ENCODE measurements at places on chromosomes 4 and X. TPM values are rescaled to one million over a fixed set of nuclear protein-coding genes. Genes with fewer than 3 reads are reported as not detected.

- H3K36me3 ChIP-seq, result no peaks in the 10 kb centered on the region
- DNase-seq, result no peak
- no peak overlapping the region for H3K4me3 ChIP-seq
Measured at GRCh38 chrX:153773218-153773611, 7.6 kb upstream of the SRPK3 start.

- DNase-seq, result peak; percentile 83
- H3K27ac ChIP-seq, result no peak overlapping the region
- no peaks in the 10 kb centered on the region for H3K27me3 ChIP-seq
- H3K36me3 ChIP-seq, result peaks cover 14% of the 10 kb centered on the region
- peaks cover 40% of the 10 kb centered on the region for H3K4me1 ChIP-seq
Measured at GRCh38 chr4:1748465-1748995, 27.2 kb downstream of the TACC3 start.

- H3K27ac ChIP-seq, result no peak overlapping the region
- DNase-seq, result no peak
- peaks cover 4% of the 10 kb centered on the region for H3K27me3 ChIP-seq
- no peaks in the 10 kb centered on the region for H3K36me3 ChIP-seq
- H3K4me3 ChIP-seq, result no peak overlapping the region
- H3K4me1 ChIP-seq, result no peaks in the 10 kb centered on the region
Measured at GRCh38 chrX:152817078-152817764, 13.3 kb downstream of the CETN2 start.

- no peaks in the 10 kb centered on the region for H3K27me3 ChIP-seq
- DNase-seq, result no peak
- no peak overlapping the region for H3K4me3 ChIP-seq
- no peaks in the 10 kb centered on the region for H3K36me3 ChIP-seq
- no peak overlapping the region for H3K27ac ChIP-seq
Measured at GRCh38 chrX:26651755-26652154, 435.8 kb downstream of the MAGEB5 start.

- H3K4me1 ChIP-seq, result peaks cover 33% of the 10 kb centered on the region
- H3K4me3 ChIP-seq, result peak overlapping the region; percentile 66
- H3K27me3 ChIP-seq, result no peaks in the 10 kb centered on the region
Measured at GRCh38 chrX:49172280-49172780, 632 bp downstream of the PLP2 start.

GRCh38 chr4:128906581-128906980, 97.1 kb downstream of the JADE1 start:
- no peak for DNase-seq
- no peaks in the 10 kb centered on the region for H3K27me3 ChIP-seq
- H3K27ac ChIP-seq, result no peak overlapping the region
- H3K36me3 ChIP-seq, result no peaks in the 10 kb centered on the region
- no peak overlapping the region for H3K4me3 ChIP-seq
- H3K4me1 ChIP-seq, result no peaks in the 10 kb centered on the region

- no peak for DNase-seq
- H3K36me3 ChIP-seq, result no peaks in the 10 kb centered on the region
- no peak overlapping the region for H3K4me3 ChIP-seq
- no peaks in the 10 kb centered on the region for H3K27me3 ChIP-seq
- H3K27ac ChIP-seq, result no peak overlapping the region
- H3K4me1 ChIP-seq, result no peaks in the 10 kb centered on the region
Measured at GRCh38 chrX:133948895-133949294, 36.5 kb downstream of the GPC3 start.

GRCh38 chrX:105307762-105308161, 87.3 kb upstream of the TEX13A start:
- no peaks in the 10 kb centered on the region for H3K4me1 ChIP-seq
- H3K27me3 ChIP-seq, result no peaks in the 10 kb centered on the region
- H3K4me3 ChIP-seq, result no peak overlapping the region
- H3K36me3 ChIP-seq, result no peaks in the 10 kb centered on the region

DNA sequence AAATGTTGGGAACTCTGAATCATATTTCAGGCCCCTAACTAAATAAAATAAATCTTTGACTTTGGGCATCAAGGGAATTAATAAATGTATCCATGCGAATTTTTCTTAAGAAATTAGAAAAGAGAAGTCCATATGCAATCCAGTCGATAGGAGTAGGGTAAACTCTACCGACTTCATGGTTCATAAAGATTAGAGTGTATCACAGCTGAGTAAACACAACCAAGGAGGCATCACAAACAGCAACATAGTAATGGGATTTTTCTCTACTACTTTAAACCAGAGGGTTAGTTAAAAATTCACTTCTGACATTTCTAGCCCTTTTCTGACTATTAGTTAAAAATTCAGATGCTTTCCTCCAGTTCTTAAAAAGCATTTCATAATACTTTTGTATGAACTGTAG, 19.9 kb downstream of the SEPTIN11 start:
- no peaks in the 10 kb centered on the region for H3K27me3 ChIP-seq
- no peaks in the 10 kb centered on the region for H3K36me3 ChIP-seq
- H3K4me1 ChIP-seq, result no peaks in the 10 kb centered on the region

DNA sequence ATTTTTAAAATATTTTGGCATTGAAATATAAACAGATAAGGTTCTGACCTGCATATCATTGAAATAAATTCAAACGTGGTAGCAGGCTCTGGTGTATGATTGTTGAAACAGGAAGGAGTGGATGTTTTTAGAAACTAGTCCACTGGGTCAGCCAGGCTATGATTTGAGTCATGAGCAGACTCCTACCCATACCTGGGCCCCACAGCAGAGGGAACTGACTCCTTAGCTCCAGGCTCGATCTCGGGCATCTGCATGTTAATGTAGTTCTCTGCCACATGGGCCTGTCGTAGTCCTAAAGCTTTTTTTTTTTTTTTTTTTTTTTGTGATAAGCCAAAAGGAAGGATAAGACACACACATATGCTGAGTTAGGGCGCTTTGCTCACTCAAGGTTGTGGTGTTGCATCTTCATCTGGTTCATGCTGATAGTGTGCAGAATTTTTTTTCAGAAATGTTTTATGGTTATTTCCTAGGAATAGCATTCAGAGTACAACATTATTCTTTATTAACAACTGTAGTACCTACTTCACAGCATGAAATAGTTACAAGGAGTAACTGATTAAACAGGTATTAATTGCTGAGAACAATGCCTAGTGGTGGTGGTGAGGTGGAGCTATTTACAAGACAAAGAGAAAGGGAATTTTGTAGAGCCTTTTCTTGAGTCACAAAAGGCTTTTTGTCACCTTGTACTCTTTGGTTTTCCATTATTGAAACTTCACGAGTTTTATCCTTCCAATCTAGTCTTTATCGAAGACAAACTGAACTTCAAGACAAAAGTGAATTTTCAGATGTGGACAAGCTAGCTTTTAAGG, 27.3 kb downstream of the OFD1 start:
- peaks cover 41% of the 10 kb centered on the region for H3K4me1 ChIP-seq
- peaks cover 78% of the 10 kb centered on the region for H3K36me3 ChIP-seq
- no peaks in the 10 kb centered on the region for H3K27me3 ChIP-seq
- no peak for DNase-seq

DNA sequence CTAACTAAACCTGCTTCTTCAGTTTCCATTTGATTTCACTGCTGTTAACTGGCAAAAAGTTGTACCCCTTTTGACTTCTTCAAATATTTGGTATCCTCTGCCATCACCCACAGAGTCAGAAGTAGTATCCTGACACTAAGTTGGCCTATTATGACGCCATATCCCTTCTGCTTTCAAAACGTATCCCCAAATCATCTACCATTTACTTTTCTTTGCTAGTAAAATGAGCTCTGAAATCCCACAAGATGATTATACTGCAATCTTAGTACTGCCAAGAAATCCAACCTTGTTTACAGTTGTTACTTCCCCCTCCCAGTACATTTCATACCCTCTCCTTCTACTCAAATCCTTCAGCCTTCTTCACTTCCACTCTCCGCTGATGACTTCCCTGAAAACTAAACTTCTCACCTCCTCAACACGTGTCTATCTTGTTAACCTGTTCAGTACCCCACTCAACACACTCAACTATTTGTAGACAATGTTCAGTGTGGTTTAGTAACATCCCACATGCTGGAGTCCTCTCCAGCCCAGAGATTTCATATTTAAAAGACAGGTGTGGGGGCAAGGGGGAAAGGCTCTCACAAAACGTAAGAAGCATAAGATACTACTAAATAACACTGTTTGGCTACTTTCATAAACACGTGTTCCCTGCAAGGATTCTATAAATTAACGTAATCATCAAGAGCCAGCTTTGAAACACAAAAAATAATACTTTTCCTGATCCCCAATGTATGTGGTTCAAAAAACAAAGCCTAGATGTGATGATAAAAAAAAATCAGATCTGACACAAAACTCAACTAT, 1.3 kb downstream of the NAF1 start:
- peak overlapping the region; percentile 89 for H3K27ac ChIP-seq
- H3K4me1 ChIP-seq, result peaks cover 44% of the 10 kb centered on the region
- DNase-seq, result no peak
- peaks cover 28% of the 10 kb centered on the region for H3K36me3 ChIP-seq
- peak overlapping the region; percentile 89 for H3K4me3 ChIP-seq

DNA sequence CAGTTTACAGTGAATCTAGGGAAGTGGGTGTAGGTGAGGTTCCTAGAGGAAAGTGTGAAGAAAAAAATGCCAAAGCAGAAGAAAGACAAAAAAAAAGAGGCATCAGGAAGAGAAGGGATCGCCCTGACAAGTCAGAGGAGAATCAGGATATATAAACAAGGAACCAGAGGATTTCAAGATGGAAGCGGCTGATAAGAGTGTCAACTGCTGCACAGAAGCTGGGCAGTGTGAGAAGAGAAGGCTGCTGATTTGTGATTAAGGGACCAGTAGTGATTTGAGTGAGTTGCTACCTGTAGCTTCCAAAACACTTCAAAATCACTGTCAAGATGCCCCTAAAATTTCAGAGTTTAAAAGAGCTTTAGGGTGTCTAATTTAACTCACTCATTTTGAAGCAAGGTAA, 258.2 kb downstream of the PPP3CA start:
- no peak overlapping the region for H3K27ac ChIP-seq
- no peak for DNase-seq
- H3K27me3 ChIP-seq, result no peaks in the 10 kb centered on the region

DNA sequence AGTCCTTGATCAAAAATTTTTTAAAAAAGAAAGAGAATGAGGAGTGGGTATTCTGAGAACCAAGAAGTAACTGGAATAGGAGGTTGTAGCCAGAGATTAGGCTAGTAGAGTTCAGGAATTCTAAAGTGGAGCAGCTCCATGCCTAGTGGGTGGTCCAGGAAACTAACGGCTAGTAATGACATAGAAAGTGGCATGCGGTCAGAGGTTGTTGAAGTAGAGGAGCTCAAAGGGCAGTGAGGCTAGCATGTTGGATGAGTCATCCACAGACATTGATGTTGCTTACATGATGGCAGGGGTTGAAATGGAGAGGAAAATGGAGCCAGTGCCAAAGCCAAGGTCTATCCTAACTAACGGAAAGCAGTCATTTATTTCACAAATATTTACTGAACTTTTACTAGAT, 42.1 kb downstream of the TEX13B start:
- H3K4me1 ChIP-seq, result peaks cover 12% of the 10 kb centered on the region
- H3K36me3 ChIP-seq, result no peaks in the 10 kb centered on the region
- DNase-seq, result no peak
- no peak overlapping the region for H3K4me3 ChIP-seq

- no peaks in the 10 kb centered on the region for H3K36me3 ChIP-seq
- no peak overlapping the region for H3K27ac ChIP-seq
- no peaks in the 10 kb centered on the region for H3K27me3 ChIP-seq
- H3K4me1 ChIP-seq, result no peaks in the 10 kb centered on the region
- no peak overlapping the region for H3K4me3 ChIP-seq
- no peak for DNase-seq
Measured at GRCh38 chr4:30763321-30763727, 43.2 kb downstream of the PCDH7 start.

GRCh38 chrX:130468395-130468923, 66.7 kb downstream of the RBMX2 start:
- H3K4me1 ChIP-seq, result no peaks in the 10 kb centered on the region
- no peaks in the 10 kb centered on the region for H3K36me3 ChIP-seq
- DNase-seq, result no peak
- no peaks in the 10 kb centered on the region for H3K27me3 ChIP-seq

DNA sequence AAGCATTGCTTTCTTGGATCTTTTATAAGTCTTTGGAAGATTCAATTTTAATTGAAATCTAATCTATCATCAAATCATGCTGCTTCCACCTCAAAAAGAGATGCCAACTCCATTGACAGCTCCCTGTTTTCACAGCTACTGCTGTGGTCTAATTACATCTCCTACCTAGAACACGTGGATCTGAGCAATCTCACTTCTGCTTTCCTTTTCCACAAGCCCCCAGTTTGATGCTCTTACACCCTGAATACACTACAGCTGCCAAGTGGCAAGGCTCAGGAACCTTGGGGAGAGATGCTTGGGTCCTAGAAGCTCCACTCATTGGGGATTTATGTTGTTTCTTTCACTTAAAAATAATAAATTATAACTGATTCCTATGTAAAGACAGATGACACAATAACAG, 172.0 kb downstream of the CFAP299 start:
- no peak overlapping the region for H3K4me3 ChIP-seq
- DNase-seq, result no peak
- H3K36me3 ChIP-seq, result no peaks in the 10 kb centered on the region

- no peak overlapping the region for H3K27ac ChIP-seq
- no peaks in the 10 kb centered on the region for H3K4me1 ChIP-seq
- H3K27me3 ChIP-seq, result no peaks in the 10 kb centered on the region
Measured at GRCh38 chrX:127085939-127086338, 266.4 kb downstream of the PRR32 start.

DNA sequence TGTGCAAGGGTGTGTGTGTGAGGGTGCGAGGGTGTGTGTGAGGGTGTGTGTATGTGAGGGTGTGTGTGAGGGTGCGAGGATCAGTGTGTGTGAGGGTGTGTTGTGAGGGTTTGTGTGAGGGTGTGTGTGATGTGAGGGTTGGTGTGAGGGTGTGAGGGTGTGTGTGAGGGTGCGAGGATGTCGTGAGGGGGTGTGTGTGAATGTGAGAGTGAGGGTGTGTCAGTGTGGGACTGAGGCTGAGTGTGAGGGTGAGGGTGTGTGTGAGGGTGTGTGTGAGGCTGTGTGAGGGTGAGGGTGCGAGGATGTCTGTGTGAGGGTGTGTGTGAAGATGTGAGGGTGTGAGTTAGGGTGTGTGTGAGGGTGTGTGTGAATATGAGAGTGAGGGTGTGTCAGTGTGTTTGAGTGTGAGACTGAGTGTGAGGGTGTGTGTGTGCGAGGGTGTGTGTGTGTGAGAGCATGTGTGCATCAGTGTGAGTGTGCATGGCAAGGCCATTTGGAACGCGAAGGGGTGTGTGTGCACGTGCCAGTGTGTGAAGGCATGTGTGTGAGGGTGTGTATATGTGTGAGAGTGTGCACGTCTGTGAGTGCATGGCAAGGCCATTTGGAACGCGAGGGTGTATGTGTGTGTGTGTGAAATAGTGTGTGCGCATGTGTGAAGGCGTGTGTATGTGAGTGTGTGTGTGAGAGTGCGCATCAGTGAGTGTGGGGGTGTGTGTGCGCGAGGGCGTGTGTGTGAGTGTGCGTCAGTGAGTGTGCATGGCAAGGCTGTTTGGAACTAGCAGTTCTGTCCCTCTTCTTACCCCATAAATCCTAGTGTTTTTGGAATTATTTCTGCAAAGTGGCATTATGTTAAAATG, 69.8 kb downstream of the RGS12 start:
- H3K4me3 ChIP-seq, result no peak overlapping the region
- no peaks in the 10 kb centered on the region for H3K36me3 ChIP-seq
- no peak for DNase-seq

GRCh38 chr4:38644201-38644600, 19.8 kb upstream of the KLF3 start:
- no peaks in the 10 kb centered on the region for H3K4me1 ChIP-seq
- no peaks in the 10 kb centered on the region for H3K36me3 ChIP-seq
- no peaks in the 10 kb centered on the region for H3K27me3 ChIP-seq

PACRGL gene
- total RNA-seq, result 223 TPM

TCEAL9 gene
- 46.1 TPM for total RNA-seq

PWWP3B gene
- total RNA-seq, result 4.9 TPM

CNKSR2 gene
- total RNA-seq, result 33.8 TPM

IDUA gene
- 278 TPM for total RNA-seq

AMBN gene
- not detected for total RNA-seq

HUWE1 gene
- total RNA-seq, result 102 TPM

LAMTOR3 gene
- 10.7 TPM for total RNA-seq

CYSLTR1 gene
- 0.58 TPM for total RNA-seq

VBP1 gene
- 50.7 TPM for total RNA-seq

ERAS gene
- not detected for total RNA-seq
